AG20443 (cell line): ENCODE measurements at places on chromosomes 1 and 21.

DNA sequence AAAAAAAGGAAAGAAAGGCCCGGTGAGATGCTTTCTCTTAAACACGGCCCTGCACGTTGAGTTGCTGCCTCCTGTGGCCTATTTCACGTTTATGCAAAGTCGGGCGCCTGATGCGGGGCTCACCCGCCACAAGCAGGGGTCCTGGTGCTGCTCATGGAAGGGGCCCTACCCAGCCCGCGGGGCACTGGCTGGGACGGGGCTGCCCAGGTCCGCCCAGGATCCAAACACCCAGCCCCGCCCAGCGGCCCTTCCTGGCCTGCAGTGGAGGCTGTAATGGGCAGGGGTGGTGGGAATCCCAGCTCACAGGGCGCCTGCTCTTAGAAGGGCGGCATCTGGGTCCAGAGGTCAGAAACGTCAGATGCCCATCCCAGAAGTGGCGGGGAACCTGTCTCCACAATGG is 1.6 kb downstream of the COL6A2 start:
- DNase-seq = peak; percentile 61

DNA sequence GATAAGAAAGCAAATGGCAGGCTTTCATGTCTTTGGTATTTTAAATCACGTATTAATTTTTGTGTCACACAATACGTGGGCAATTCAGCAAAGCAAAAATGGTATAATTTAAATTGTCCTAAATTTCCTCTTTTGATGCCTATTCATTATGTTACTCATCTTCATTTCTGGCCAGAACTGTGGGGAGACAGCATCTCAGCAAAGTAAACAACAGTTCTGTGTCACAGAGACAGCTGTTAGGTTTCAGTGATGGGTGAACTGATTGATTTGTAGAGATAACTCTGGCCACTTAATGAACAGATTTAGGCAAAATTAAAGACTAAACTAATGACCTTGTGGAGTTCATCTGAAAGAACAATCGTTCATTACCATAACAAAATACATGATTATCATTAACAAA is 49.2 kb downstream of the FH start:
- no peak for DNase-seq

DNA sequence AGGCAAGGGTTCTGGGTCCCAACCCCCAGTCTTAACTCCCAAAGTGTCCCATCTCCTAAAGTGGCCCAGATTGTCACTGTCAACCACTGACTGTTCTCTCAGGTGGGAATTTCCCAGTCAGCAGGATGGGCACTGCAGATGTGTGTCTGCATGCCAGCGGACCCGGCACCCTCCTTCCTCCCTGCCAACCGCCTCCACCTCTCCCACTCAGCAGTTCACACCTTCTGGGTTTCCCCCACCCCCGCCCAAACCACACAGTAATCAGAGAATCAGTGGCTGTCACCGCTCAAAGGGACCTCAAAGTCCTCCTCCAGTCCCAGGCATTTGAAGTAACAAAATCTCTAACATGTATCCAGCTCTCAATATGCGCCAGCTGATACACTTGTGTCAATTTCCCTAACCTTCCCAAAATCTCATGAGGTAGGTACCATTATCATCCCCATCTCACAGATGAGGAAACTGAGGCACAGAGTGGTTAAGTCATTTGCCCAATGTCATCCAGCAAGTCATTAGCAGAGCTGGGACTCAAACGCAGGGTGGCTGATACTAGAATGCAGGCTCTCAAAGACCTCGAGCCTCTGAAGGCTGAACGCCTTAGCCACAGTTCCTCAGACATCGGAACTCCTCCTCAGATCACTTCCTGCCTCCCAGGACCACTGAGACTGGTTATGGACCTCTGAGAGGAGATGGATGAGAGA is 4.8 kb downstream of the RUNX3 start:
- DNase-seq = no peak

- peak; percentile 80 for DNase-seq
These were observed 166.5 kb upstream of the COA6 start for GRCh38 chr1:234206651-234207284.

DNA sequence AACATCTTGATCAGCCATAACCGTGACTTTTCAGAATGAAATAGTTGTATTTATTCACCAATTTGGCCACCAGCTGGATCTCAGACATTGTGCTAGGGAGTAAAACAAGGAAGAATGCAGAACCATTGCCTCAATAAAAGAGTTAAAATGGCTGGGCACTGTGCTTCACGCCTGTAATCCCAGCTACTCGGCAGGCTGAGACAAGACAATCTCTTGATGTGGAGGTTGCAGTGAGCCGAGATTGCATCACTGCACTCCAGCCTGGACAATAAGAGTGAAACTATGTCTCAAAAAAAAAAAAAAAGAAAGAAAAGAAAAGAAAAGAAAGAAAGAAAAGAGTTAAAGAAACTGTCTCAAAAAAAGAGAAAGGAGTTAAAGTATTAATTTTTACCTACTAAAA is 199.5 kb downstream of the TPR start:
- no peak for DNase-seq

GRCh38 chr1:66426239-66426853 is 107.6 kb upstream of the SGIP1 start:
- no peak for DNase-seq

GRCh38 chr1:100582943-100583342 is 45.0 kb downstream of the GPR88 start:
- no peak for DNase-seq

DNA sequence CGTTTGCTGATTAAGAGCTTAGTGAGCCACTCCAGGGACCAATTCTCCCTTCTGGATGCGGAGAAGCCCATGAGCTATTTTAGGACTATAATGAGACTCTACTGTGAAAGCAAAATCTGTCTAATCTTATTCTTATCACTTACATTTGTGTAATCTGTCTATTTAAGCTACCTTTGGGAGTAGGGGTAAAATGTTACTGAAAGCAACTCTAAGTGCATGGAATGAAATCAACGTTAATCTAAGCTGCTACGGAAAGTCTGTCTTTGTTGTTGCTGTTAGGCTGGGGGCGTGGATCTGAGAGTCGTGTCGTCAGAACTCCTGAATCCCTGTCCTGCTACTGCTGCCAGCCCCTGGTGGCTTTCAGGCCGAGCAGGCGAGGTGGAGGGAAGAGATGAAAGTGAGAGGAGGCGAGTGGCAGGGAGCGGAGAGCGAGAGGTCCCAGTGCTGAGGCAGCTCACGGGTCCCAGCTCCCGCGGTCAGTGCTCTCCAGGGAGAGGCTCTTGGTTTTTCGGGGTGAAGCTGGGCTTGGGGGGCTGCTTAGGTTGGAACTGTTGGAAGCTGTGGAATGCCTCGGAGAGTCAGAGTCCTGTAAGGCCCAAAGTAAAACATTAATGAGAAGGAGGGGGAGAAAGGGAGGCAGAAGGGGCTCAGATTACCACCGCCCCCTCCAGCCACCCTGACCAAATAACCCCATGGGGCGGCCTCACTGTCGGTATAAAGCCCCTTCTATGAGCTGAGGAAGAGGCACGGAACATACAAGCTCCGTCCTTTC is 53.9 kb downstream of the COQ8A start:
- no peak for DNase-seq

DNA sequence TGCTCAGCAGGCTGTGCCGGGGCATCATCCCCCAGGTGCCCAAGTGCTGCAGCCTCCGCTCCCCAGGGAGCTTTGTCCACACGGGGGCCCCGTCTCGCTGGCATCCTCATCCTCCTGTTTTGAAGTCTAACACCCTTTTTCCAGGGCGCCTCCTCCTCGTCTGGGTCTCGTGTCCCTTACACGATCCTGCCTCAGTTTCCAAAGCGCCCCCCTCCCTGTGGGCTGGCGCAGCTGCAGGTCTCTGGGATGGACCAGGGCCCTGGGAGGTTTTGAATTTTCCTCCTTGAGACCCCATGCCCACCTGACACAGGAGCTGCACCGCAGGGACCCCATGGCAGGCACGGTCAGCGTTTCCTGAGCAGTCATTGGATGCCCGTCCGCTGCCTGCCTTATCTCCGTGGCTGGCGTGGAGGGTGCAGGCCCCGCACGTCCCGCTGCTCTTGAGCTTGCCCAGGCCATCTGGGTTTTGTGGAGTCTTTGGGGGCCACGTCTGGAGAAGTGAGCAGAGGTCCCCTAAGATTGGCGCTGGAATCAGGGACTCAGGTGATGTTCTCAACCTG is 37.4 kb upstream of the DIP2A start:
- DNase-seq = no peak

GRCh38 chr1:67619080-67619479 is 65.9 kb upstream of the GADD45A start:
- no peak for DNase-seq

GRCh38 chr1:238562341-238562740 is 671.6 kb upstream of the ZP4 start:
- no peak for DNase-seq

DNA sequence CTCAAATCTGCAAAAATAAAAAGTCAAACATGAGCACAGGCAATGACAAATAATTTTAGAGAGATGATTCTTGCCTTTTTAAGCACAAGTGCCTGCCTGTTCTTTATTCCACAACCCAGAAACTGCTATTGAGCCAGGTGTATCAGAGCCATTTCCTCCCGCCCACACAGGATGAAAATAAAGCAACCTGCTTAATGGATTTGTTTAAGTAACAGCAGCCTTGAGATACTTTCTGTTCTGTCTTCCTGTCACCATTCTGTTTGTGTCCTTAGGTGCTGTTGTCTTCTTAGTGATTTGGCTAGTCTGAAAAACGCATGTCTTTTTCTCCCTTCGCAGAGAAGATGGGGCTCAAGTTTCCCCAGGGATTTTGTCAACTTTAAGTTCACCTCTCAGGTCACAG is 11.4 kb downstream of the RPE65 start:
- DNase-seq = no peak

DNA sequence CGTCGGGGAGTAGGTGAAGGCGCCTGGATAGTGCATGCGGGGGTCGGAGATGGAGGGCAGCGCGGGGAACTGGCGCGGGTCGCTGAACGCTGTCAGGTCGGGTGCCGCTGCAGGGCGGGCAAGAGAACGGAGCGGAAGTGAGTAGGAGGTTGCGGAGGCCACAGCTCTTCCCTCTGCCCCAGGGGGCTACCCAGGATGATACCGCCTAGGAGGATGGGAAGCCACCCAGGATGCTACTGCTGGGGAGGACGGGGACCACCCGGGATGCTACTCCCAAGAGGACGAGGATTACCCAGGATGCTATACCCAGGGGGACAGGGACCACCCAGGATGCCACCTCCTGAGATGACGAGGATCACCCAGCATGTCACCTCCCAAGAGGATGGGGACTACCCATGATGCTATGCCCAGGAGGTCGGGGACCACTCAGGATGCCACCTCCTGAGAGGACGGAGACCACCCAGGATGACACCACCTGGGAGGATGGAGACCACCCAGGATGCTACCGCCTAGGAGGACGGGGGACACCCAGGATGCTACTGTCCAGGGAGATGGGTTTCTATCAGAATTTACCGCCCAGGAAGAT is 123.8 kb downstream of the CLIC6 start:
- no peak for DNase-seq

DNA sequence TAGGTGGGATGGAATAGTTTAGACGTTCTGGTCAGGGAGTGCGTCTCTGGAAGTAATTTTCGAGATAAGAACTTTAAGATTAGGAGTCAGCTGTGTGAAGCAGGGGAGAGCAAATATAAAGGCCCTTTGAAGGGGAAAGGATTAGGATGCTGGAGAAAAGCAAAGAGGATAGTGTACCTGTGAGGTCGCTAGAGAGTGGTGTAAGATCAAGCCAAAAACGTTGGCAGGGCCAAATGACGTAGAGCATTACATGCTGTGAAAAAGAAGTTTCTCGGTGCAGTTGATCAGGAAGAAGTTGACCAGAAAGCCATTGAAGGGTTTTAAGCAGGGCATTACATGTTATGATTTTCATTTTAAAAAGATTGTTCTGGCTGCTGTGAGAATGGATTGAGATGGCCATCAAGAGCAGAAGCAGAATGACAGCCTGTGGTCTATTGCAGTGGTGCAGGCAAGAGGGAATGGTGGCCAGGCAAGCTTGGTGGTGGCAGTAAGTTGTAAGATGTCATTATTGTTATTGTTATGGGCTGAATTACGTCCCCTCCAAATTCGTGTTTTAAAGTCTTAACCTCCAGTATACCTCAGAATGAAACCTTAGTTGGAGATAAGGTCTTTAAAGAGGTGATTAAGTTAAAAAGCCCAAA is 113.6 kb upstream of the KIF26B start:
- DNase-seq = no peak

GRCh38 chr1:2860476-2861142 is 59.1 kb upstream of the TTC34 start:
- DNase-seq = no peak

GRCh38 chr1:226677027-226678020 is 61.8 kb downstream of the ITPKB start:
- DNase-seq = peak; percentile 89

GRCh38 chr1:1177452-1178206 is 3.9 kb downstream of the TTLL10 start:
- DNase-seq = no peak

GRCh38 chr1:3638676-3639075 is 11.2 kb downstream of the WRAP73 start:
- no peak for DNase-seq
